ENCODE measurements at places on chromosomes 5 and 9.
A peak's percentile ranks its signal among the peaks of the same experiment; 100 is the strongest.

- no peak for DNase-seq
Measured at GRCh38 chr9:93387791-93388190, 63.7 kb upstream of the FAM120A start.

DNA sequence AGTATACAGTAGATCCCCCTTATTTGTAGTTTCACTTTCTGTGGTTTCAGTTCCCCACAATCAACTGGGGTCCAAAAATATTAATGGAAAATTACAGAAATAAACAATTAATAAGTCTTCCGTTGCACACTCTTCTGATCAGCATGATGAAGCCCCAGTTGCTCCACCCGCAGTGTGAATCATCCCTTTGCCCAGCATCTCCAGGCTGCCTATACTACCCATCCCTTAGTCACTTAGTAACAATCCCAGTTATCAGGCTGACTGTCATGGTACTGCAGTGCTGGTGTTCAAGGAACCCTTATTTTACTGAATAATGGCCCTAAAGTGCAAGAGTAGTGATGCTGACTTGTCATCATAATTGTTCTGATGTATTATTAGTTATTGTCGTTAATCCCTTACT lies 28.9 kb downstream of the SHC3 start:
- DNase-seq = no peak

- DNase-seq = no peak
Measured at GRCh38 chr5:94244921-94245320, 373.5 kb downstream of the KIAA0825 start.

DNA sequence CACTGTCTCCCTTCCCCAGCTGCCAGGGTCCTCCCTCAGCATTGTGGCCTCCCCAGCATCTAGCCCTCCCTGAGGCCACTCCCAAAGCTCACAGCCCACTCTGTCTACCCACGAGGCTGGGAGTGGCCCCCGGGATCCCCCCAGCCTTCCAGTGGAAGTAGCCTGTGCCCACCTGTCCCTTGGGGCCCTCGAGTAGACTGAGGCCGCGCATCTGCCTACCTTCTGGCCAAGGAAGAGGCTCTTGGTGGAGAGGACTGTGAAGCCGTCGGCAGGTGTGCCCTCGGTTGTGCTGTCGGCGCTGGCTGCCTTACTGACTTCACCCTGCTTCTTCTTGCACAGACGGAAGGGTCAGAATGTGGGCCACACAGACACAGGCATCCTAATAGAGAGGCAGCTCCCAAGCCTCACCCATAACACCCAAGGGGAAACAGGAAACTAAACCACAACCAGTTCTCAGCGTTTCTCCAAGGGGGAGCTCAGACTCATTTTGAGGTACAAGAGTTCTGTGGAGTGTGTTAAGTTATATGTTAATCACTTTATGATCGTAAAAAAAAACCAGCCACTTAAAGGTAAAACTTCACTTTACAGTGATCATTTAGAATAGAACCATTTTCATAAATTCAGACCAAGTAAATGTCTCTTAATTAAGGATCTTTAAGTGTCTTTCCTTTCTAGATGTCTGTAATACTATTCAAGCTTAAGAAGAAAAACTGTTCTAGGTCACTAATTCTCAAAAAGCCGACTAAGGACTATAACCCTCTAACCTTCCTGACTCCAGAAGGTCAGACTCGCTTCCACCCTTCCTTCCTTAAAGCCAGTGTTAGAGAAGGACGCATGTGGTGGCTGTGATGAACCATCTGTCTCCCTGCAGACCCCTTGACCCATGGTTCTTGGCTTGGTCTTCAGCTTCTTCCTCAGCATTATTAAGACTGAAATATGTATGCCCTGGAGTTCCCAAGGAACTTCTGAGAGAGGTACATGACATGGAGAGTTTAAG lies 38.5 kb downstream of the MACROH2A1 start:
- no peak for DNase-seq

DNA sequence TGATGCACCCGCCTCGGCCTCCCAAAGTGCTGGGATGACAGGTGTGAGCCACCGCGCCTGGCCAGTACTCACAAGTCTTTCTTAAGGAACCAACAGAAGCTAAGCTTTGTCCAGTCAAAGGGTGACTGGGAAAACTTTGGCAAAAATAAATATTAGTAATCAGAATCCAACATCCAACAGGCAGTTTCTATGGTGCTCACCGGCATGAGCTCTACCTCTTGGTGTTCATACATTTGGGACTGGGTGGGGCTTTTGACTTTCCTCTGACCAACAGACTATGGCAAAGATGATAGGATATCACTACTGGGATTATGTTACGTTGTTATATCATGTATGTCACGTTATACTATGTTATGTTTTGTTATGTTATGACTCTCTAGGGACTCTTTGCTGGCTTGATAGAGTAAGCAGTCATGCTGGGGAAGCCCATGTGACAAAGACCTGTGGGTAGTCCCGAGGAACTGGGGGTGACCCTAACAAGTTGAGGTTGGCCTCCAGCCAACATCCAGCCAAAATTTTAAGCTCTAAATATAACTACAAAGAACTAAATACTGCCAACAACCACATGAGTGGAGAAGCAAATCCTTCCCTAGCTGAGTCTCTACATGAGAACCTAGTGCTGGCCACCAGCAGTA lies 6.0 kb downstream of the RASGEF1C start:
- DNase-seq = no peak

GRCh38 chr9:89555451-89556375 lies 49.1 kb upstream of the GADD45G start:
- peak; percentile 59 for DNase-seq

- DNase-seq = no peak
Measured at GRCh38 chr5:90899014-90899604, 340.5 kb downstream of the ADGRV1 start.

DNA sequence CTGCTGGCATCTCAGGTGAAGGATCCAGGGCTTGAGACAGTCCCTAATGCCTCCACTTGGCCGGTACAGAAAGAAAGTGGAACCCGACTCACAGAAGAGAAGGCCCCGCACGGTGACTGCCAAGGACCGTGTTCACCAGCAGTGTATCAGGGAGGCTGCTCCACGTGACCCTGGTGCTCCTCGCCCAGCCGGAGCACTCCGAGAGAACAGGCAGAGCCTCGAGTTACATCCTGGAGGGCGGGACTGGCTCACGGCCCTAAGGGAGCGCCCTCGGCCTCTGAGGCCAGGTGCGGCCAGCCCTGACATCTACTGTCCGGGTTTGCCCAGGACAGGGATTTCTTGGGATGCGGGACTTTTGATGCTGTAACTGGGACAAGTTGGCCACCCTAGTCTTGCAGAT lies 104.0 kb upstream of the SARDH start:
- DNase-seq = no peak

DNA sequence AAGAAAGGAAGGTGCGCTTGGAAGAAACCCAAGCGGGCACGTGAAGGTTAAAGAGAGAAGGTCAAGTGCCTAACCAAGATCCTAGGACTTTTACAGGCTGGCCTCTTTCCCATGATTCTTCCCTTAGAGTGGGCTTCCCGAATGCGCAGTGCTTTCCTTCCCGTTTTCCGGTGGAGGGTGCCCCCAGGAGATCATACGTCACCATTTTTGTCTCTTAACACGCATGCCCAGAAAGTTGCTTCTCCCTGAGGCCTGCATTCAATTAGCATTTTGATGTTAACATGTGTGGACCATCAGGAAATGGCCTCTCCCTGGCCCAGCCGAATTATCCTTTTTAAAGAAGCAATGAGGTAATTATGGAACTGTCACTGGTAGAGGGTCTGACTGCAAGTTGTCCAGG lies 1.9 kb upstream of the RUSC2 start:
- no peak for DNase-seq

GRCh38 chr5:64384765-64385164 lies 121.0 kb upstream of the RGS7BP start:
- no peak for DNase-seq

DNA sequence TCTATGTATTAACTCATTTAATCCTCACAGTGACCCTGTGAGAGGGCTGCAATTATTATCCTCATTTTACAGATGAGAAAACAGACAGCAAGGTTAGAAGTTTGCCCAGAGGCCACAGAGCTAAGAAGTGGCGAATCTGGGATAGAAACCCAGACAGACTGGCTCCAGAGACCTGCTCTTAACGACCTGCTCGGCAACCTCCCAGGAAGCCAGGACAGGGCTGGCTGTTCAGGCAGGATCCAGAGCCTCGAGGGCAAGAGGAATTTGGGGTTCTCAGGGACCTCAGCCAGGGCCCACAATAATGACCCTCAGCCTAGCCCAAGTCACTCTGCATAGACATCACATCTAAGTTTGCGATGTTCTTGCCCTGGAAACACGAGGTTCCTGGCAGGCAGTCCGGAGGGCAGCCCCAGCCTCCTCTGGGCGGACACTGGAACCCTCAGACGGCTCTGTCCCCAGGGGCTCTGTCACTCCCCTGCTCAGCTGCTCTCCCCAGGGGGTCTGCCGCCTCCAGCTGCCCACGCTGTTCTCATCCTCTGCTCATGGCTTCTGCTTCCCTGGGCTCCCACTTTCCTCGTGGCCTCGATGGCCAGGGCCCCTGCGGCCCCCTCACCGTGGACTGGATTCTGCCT lies 138.5 kb upstream of the ERCC6L2 start:
- no peak for DNase-seq

GRCh38 chr9:83706676-83707517 lies 861 bp downstream of the UBQLN1 start:
- peak; percentile 33 for DNase-seq

- no peak for DNase-seq
Measured at GRCh38 chr9:14263707-14264483, 50.0 kb downstream of the NFIB start.

DNA sequence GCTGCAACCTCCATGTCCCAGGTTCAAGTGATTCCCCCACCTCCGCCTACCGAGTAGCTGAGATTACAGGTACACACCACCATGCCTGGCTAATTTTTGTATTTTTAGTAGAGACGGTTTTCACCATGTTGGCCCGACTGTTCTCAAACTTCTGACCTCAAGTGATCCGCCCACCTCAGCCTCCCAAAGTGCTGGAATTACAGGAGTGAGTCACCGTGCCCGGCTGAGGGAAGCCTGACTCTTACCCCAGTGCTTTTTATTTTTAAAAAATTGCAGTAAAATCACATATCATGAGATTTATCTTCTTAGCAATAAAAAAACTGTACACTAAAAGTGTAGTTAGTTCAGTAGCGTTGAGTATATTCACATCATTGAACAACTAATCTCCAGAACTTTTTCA lies 105.3 kb downstream of the SLIT3 start:
- DNase-seq = no peak

DNA sequence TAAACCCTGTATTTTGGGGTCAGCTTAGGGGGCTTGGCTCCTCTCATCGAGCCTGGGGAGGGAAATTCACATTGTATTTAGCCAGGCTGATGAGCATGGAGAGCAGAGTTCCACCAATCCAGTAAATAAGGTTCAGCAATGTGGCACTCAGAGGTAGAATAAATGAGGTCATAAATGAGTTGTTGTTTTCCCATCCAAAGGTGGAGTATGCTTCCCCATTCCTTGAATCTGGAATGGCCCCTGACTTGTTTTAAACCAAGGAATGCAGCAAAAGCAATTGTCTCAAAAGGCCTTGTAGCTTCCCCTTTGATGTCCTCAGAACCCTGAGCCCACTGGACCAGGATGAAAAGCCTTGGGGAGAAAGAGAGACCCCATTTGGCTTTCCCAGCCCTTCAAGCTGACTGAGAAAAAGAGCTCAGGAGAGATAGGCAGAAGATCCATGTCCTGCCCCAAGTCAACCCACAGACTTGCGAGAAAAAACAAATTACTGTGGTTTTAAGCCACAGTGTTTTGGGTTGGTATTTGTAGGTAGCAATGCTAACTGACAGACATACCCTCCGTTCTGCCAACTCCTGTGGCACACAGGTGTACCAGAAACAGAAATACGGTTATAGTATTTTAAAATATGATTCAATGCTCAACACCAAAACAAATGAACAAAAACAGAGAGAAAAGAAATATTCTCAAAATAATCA lies 566.0 kb upstream of the DMAC1 start:
- DNase-seq = no peak

GRCh38 chr9:95067897-95068296 lies 249.6 kb downstream of the FANCC start:
- DNase-seq = no peak

DNA sequence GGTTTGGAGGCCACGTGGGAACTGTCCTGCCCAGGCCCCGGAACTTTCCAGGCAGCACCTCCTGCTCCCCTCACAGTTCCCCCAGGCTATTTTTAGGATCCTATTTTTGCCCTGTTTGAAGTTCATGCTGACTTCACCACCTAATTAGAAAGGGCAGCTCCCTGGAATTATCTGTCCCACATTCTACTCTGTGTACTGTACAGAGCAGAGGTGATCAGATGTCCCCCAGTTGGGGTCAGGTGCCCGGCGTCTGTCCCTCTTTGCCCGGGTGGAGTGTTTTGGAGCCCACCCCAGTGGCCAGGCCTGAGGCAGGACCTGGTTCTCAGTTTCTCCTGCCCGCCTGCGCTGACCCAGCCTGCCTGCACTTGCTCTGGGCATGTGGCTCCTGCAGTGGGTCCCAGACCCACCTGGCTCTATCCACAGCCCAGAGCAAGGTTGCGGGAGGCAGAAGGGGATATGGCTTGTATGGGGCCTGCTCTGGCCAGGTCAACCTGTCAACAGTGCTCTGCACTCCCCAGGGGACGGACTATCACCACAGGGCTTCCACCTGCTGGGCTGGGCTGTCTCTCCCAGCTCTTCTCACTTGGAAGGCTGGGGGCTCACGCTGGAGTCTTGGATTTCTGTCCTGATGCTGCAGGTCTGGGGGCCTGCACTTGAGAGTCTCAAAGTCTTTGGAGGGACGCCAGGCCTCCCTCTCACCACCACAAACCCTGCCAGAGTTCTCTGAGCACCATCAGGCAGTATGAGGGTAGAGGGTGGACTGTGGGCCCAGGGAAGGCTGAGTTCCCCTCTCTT lies 268.3 kb downstream of the GADD45G start:
- no peak for DNase-seq

DNA sequence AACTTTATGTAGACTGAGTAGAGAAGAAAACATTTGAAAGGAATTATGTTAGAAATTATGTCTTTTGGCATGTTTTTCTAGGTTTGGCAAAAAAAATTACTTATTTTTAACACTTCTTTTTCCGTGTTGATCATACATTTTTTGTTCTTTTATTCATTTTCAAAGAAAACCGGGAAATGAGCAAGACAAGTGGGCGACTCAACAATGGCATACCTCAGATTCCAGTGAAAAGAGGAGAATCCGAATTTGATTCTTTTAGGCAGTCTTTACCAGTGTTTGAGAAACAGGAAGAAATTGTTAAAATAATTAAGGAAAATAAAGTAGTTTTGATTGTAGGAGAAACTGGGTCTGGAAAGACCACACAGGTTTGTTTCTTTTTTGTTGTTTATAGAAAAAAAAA lies 12.9 kb downstream of the YTHDC2 start:
- no peak for DNase-seq

- no peak for DNase-seq
Measured at GRCh38 chr5:10109299-10109698, 140.4 kb downstream of the ATPSCKMT start.

GRCh38 chr5:372996-373709 lies 51.6 kb downstream of the AHRR start:
- DNase-seq = no peak

Measured in fibroblast of villous mesenchyme (primary cell).